ENCODE measurements at places on chromosomes 7 and 10.

DNA sequence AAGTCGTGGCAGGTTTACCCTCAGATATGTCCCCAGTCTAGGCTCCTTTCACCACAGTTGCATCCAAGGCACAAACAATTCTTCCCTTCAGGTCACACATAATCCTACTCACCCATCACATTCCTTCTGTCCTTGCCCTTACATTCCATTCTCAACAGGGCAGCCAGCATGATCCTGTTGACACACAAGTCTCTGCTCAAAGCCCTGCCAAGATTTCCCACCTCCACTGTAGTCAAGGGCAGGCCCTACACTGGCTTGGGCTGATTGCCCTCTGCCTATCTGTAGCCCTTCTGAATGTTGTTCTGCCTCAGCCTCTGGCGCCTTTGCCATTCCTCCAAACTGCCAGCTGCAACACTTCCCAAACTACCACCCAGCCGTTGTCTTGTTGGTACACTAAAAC, 187.9 kb upstream of the AKR1E2 start:
- DNase-seq: no peak

DNA sequence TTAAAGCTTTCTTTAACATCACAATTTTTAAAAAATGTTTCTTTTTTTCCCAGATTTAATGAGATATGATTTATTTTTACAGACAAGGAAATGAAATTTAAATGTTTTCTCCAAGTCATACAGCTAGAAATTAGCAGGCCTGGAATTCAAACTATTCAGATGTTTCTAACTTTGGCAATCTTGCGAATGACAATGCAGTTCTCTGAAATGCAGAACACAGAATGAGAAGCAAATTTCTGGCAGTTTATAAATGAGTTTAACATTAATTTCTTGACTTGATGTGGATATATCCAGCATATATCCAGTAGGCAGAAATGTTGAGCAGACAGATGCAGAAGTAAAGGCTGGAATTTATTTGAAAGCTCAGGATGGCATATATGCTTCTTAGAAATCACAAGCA, 227.5 kb downstream of the THSD7A start:
- no peak for DNase-seq

- DNase-seq: no peak
Observed at GRCh38 chr10:108050626-108051025, 886.1 kb upstream of the SORCS1 start.

DNA sequence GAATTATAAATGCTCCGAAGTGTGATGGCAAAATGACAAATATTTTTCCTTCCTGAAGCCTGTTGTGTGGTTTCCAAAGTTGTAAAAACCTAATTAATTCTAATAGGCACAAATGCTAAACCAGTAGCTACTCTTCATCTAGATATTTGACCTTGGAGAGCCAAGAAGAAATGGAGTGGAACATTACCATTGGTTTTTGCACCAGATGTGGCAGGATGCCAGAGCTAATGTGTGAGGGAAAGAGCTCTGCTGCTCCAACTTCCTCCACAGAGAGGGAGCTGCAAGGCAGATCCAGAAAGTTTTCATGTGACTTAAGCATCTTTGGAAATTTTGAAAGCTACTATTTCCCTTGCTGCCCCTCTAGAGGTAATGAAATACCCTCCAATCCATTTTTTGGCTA, 65.1 kb upstream of the HPS1 start:
- DNase-seq: no peak

DNA sequence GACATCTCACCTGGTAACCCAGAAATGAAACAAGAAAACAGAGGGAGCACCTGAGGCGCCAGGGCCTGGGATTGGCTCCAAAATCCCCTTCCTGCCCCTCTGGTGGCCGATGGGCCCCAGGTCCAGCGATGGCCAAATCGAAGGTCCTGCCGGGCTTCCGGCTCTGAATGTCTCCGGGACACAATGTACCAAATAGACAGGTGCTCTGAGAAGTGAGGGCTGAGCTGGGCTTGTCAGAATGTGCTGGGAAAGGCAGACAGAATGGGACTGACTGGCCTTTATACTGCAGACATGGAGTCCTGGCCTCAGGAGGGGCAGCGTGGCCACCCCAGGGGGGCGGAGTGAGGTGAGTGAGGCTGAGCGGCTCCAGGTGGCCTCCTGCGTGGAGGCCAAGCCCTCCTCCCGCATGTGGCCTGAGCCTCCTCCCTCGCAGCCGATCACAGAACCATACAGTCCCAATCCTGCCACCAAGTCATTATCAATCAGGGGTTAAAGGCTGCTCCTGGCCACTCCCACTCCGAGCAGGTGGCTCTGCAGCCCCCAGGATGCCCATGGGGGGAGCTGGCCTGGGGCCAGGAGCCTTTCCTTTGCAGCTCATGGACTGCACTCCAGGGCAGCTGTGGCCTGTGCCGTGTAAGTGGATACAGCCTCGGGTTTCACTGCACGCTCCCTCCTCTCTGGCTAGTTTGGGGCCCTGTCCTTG, 185.5 kb downstream of the ADARB2 start:
- no peak for DNase-seq

DNA sequence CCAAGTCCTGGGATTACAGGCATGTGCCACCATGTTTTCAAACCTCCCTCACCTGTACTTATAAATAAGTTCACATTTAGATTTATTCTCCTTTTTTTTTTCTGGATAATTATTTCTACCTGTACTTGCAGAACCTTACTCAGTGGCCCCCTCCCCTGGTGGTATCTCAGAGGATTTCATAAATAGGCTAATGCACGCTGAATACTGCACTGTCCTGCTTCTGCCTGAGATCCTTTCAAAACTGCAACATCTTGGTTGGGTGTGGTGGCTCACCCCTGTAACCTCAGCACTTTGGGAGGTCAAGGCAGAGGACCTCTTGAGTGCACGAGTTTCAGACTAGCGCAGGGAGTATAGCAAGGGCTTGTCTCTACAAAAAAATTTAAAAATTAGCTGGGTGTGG, 4.6 kb upstream of the BLVRA start:
- no peak for DNase-seq

DNA sequence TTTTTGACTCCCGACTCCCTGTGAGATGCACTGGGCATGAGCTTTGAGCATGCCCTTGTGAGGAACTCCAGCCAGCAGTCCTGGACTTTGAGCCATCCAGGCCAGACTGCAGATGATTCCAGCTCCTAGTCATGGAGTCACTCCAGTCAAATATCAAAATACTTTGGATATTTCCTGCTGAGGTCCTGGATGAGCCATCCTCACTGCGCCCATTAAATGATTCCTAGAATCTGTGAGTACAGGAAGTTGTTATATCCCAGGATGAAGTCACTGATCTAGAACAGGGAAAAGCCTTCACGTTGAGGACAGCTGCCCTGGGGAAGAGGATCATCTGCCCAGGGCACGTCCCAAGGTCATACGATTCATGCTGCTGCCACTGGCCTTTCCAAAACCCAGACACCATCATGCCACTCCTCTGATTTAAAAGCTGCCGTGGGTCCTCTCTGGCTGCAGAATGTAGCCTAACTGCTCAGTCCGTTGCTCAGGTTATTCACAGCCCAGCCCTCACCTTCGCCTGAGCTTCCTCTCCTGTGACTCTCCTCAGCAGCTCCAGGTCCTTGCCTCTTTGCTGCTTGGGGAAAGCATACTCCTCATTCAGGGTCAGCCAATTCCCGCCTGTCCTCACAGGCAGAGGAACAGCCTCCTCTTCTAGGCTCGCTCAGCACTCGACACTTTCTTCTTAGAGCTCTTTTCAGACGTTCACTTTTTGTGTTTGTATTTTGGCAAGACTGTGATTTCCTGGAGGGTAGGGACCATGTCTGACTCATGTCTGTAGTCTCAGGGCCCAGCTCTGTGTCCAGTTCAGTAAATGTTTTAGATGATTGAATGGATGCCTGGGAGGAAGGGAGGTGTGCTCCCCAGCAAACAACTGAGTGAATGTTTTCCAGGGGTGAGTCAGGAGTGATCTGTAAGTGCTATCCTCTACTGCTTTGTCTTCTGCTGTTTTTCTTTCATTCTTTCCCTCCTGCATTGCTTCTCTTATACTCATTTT, 157.8 kb downstream of the SNX10 start:
- no peak for DNase-seq

DNA sequence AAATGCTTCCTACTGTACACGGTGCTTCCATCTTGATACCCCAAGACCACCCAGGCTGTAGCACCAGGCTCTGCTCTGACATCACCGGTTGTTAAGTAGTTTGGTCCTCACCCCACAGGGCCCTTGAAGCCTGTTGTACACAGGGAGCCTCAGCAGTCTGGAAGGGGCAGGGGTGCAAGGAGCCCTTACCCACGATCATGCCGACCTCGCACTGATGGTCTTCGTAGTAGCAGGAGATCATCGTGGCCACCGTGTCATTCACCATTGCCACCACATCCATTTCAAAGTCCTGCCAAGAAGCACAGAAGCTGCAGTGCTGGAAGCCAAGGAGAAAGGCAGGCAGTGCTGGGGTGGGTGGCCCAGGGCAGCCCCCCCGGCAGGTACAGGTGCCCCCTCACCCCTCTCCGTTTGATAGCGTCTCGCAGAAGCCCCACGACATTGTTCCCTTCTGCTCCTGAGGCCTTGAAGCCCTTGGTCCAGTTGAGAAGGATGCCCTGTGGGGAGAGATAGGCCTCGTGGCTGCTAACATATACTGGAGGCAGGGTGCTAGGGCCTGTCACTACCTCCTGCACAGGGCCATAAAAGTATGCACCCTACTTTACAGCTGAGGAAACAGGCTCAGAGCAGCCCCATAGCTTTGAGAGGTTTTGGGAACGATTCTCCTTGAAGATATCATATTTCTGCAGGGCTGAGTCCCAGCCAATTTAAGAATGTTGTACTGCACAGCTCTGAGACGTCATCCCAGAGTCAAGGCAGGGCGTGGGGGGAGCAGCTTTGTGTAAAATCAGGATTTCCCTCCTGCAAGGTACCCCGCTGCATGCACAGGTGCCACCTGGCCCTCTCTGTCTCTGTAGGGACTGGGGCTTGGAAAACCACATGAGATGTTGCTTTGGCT, 8.7 kb upstream of the MYL7 start:
- DNase-seq: no peak

All from CD4-positive, alpha-beta T cell treated with Interleukin-4 for 4 hours (primary cell).